ENCODE measurements at places on chromosomes 3 and 15.

DNA sequence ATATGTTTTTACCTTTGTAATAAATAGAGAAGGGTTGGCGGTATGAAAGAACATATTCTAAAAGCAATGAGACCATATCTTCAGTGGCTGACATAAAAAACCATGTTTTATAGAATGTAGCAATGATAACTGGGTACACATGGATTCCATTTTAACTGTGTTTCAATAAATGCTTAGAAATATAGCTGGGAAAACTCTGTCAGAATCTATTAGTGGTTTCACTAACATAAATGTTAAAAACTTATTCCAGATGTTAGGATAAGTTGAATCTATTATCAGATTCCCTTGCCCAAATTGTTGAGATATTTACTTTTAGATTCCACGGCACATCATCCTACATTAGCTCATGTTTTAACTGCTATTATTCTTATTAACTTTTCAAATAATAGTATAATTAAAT, 772.2 kb upstream of the ALCAM start:
- no peak for DNase-seq

DNA sequence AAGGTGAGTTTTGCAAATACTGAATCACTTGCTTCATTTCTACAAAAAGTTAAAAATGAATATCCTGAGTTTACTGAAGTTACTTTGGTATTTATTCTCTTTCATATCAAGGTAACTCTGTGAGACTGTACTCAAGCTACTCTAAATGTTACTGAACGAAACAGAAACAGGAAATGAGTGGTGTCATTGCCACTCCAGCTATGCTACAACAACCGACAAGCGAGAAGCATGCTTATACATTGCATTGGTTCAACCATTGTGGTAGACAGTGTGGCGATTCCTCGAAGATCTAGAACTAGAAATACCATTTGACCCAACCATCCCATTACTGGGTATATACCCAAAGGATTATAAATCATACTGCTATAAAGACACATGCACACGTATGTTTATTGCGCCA, 313.2 kb upstream of the THBS1 start:
- DNase-seq, result no peak

DNA sequence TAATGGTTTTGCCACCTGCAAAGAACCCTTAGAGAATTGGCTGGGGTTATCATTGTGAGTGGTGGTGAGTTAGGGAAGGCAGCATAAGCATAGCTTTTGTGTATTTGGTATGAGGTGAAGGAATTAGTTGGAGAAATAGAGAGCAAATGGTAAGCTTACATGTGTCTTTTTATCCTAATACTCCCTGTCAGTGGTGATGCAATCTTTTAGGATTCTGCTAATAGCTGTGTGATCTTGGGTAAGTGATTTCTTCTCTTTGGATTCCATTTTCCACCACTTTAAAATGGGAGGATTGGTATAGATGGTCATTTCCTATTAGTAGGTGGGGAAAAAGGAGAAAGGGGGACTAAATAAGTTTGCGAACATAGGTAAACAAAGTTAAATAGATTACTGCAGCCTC, 30.9 kb downstream of the PIAS1 start:
- DNase-seq, result no peak

- DNase-seq, result no peak
Observed at GRCh38 chr15:82680200-82681102, 29.2 kb downstream of the AP3B2 start.

DNA sequence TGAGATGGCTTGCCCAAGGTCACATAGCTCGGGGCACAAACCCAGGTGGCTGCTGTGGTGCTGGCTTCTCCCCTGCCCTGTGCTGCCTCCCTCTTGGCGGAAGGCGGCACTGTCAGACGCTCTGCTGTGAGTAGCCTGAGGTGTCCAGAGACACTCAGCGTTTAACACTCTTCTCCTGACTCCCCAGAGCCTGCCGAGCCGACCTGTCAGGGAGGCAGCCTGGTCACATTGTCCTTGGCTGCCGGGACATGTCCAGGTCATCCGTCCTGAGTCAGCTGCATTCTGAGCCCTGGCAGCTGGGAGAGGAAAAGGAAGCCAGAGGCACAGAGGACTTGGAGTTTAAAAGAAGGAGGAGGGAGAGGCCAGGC, 4.7 kb downstream of the LMAN1L start:
- peak; percentile 6 for DNase-seq

- DNase-seq, result no peak
Observed at GRCh38 chr3:21654662-21655061, 96.3 kb downstream of the ZNF385D start.

- no peak for DNase-seq
Observed at GRCh38 chr3:49523756-49524747, 30.2 kb upstream of the BSN start.

DNA sequence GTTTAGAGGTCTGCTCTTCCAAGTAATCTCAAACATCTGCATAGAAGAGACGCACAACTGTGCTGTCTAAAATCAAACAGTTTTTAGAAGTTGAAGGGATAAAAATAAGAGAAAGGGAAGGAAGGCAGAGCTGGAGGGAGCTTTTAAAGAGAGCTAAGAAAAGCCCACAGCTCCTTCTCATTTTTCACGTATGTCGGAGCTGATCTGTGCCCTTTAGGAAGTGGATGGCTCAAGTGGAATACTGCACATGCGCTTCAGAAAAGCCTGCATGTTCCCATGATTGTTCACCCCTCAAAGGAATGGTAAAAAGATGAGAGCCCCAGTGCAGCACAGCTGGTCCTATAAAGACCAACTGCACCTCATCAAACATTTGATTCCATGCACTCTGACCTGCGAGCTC, 207.2 kb downstream of the ADAMTS17 start:
- DNase-seq, result no peak

- no peak for DNase-seq
Observed at GRCh38 chr3:32934150-32934742, 17.2 kb upstream of the CCR4 start.

GRCh38 chr3:148789146-148789545, 38.5 kb upstream of the CPB1 start:
- no peak for DNase-seq

DNA sequence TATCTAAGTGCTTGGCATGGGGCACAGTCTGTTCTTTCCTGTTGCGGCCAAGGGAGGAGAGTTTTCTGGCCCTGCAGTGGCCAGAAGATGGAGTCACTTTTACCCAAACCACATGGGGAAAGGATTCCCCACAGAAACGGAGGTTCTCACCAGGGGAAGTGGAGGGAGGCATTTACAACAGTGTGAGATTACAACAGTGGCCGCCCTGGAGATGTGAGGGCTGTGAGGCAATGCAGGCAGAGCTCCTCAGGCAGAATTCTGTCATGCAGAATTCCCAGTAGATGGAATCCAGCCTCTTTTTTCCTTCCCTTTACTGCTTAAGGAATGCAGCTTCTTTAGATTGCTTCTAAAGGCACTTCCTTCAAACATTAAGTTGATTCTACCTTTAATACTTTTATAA, 83.1 kb downstream of the CACNA1D start:
- no peak for DNase-seq

GRCh38 chr3:126212620-126213378, 32.4 kb upstream of the ALDH1L1 start:
- DNase-seq, result no peak

- DNase-seq, result peak; percentile 21
Observed at GRCh38 chr15:89383365-89384175, 48.9 kb upstream of the POLG start.

DNA sequence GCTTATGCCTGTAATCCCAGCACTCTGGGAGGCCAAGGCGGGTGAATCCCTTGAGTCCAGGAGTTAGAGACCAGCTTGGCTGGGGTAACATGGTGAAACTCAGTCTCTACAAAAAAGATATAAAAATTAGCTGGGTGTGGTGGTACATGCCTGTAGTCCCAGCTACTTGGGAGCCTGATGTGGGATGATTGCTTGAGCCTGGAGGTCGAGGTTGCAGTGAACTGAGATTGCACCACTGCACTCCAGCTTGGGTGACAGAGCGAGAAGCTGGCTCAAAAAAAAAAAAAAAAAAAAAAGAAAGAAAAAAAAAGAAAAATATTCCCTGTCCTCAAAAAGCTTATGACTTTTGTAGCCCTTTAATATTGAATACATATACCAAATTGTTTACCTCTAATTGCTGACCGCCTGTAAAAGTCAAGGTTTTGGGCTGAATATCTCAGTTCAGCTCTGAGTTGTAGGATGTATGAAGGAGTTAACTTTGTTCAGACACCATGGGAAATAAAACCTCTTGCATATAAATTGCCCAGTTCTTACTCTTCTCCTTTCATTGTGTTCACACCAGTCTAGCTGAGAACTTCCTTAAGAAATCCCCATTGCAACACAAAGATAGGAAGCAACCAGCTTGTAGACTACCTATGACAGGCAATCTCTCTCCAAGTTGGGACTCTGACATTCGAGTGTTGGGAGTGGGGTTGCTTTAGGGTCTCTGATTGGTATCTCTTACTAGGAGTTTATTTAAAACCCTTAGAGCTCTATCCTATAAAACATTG, 97.6 kb upstream of the RASGRP1 start:
- no peak for DNase-seq

DNA sequence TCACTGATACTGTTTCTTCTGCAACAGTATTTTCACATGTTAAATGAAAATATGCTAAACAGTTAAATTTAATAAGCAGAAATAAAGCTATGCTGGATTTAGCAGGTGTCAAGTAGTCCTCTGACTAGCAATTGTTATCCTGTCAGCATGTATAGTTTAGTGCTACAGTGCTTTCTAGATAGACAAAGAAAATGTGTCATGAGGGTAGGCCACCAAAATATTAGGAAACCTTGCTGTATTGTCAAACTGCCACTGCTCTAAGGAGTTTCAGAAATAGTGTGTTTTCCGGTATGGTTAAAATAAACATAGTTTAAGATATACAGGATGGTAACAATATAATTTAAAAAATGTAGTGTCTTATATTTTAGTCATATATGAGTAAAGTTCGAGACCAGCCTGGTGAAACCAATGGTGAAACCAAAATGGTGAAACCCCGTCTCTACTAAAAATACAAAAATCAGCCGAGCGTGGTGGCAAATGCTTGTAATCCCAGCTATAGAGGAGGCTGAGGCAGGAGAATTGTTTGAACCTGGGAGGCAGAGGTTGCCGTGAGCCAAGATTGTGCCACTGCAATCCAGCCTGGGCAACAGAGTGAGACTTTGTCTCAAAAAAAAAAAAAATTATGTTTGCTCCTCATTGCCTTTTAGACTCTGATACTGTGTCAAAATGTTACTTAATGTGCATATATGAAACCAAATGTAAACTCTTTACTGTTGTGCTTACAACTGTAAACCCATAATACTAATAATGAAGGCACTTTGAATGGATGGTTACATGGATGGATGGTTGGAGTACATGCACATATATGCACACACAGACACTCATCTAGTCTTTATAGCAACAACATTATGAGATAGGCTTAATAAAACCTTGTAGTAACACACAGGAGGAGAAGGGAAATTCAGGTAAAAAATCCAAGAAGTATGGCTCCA, 204.8 kb downstream of the RSRC1 start:
- no peak for DNase-seq

DNA sequence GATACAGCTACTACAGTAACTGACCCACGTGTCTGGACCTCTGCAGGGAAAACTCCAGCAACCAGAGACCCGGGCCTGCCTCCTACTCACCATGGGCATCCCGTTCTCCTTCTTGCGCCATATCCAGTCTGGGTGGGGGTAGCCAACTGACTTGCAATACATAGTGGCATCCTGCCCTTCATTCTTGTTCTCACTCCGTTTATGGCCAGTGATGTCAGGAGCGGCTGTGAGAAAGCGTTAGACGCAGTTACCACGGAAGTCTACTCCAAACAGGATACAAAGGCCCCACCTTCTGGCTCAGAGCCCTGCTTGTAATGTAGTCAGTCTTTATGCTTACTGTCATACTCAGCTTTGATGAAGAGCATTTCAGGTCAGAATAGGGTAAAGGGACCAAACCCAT, 59.6 kb downstream of the NPTN start:
- peak; percentile 60 for DNase-seq

GRCh38 chr3:127493924-127494646, 96.4 kb downstream of the TPRA1 start:
- DNase-seq, result no peak

DNA sequence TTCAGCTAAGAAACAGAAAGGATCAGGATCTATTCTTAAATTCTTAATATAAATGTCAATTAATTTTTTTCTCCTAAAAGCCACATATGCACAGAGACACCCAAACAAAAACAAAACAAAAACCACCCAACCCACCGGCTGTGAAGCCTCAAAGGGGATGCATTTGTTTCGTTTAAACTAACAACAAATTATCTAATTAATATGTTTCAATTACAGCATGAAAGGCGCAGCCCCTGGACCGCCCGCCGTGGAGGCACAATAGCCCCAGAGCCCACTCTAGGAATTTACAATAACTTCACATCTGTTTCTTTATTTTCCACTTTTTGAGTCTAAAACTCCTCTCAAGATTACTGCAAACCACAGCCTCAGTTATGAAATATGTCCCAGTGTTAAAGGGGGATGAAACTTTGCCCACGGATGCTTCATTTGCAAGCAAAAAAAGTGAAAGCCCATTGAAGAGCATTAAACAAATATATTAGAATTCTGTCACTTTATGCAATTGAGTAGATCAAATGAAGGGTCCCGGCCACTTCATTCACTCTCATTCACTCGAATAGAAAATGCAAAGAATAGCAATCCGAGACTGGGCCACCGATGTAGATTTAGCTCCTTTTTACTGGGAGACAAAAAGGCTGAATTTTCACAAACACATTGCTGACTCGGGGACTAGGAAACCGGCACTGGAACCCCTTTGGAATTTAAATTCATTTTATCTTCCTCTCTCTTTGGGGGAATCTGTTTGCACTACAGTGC, 6.0 kb downstream of the FOXB1 start:
- DNase-seq, result no peak

- no peak for DNase-seq
Observed at GRCh38 chr3:146396792-146397191, 72.6 kb downstream of the PLSCR2 start.

- DNase-seq, result peak; percentile 78
Observed at GRCh38 chr3:17039594-17039993, 154.8 kb downstream of the PLCL2 start.

GRCh38 chr15:87829332-87830050, 427.0 kb downstream of the NTRK3 start:
- DNase-seq, result no peak

DNA sequence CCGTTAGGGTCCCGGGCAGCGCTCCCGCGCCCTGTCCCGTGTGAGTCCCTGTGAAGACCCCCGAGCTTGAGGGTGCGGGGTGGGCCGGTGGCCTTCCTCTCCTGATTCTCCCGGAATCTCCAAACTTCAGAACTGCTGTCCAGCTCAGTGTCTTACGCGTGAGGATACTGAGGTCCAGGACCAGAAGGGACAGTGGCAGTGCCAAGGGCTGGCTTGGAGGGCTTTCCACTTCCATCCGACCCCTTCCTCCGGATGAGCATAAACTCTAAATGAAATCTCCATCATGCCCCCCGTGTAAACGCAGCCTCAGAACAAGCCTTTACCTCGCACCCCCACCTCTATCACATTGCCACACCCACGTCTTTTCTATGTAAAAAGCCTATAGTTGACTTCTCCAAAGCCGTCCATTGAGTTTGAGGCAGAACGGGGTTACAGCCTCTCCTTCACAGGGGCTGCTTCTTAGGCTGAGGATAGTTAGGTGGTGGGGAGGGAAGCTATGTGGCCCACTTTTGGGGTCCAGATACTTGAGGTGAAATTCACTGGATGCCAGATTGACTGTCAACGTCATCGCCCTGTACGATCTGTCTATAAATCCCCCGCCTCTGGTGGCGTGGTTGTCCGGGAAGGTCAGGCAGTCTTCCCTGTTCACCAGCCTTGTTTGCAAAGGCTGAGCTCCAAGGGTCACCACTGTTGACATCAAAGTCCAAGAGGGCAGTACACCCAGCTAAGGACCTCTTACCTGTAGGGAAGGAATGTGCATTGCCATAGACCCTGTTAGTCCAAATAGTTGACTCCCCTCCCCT, 1.1 kb downstream of the EDEM1 start:
- DNase-seq, result no peak
